LNCaP clone FGC (cell line): ENCODE measurements at places on chromosomes 13 and 19.
A peak's percentile ranks its signal among the peaks of the same experiment; 100 is the strongest.

DNA sequence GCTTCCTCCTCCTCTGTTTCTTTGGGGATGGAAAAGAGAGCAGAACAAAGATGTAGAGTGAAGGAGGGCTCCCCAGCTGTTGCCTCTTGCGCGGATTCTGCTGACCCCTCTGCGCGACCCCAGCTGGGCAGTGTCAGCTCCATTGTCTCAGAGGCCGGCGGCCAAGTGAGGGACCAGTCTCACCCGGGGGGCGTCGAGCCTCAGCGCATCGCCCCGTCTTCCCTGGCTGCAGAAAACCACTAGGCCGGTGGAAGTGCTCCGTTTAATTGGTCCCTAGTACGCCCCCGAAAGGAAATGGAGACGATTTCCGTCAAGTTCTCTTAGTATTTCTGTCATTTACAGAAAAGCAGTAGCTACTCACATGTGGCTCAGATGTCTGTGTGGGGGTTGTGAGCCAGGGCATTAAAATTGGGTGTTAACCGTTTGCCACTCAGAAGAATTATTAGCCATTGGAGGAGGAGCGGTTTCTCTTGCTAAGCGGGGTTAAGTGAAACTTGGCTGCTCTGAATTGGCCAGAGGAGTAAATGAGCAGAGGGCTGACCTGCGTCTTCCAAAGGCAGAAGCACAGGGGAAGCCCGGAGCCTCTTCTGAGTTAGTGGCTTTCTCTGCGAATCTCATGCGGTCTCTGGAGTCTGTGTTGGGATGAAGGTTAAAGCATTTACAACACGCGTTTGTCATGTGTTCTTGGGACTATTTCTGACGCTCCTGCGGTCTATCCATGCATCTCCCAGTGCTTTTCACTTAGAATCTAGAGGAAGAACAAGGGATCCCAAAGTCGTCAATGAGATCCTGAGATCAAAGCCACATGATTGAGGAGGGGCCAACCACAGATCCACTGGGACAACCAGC is 132.8 kb upstream of the MYO16 start:
- DNase-seq, result no peak

DNA sequence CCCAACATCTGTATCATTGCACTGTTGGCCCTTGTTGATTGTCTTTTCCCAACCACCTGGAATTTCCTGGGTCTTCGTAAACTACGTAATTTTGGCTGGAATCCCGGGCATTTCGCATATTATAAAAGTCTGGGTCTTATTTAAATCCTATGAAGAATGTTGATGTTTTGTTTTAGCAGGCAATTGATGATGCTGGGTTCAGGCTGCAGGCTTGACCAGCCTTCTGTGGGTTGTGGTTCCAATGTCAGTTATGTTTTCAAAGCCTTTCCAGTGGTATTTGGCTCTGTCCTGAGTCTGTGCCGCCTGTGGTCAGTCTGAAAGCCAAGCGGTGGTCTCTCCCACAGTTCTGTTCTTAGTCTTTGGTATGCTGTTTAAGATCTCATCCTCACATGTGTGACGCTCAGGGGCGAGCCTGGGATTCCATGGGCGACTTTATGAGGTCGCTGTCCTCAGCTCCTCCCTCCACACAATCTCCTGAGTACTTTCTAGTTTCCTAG is 12.4 kb downstream of the SLC35E1 start:
- no peak for DNase-seq

DNA sequence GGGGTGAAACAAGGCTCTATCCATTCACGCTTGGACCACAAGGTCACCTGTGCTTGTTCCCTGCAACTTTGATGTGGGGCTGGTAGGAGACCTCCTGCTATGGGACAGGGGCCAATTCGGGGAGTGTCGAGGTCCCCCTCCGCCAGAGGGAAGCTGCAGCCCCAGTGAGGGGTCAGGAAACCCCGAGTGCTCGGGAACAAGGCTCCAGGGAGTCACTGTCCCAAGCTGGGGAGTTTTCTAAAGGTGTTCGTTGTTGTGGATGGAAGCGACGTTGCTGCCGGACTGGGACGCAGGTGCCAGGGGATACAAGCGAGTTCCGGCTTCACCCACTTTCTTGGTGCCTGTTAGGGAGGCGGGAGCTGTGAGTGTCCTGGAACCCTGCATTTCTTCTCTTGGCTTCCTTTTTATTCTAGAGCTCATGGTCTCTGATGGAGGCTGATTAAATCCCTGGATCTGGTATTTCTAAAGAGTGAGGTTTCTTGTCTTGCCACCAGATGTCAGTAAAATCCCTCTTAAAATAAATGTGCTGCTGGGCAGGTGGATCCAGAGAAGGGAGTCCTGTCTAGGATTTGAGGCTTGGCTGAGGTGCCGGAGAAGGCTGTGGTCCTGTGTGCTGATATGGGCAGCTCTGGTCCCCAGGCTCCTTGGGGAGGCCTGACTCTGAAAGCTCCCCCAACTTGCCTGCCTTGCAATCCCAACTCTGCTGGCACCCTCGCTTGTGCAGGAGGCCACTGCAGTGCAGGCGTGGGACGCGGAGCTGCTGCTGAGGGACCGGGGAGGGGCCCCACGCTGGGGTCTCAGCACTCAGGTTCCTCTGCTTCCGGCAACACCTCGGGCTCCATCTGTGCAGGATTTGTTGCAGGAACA is 153.9 kb downstream of the TEX29 start:
- peak; percentile 11 for DNase-seq

DNA sequence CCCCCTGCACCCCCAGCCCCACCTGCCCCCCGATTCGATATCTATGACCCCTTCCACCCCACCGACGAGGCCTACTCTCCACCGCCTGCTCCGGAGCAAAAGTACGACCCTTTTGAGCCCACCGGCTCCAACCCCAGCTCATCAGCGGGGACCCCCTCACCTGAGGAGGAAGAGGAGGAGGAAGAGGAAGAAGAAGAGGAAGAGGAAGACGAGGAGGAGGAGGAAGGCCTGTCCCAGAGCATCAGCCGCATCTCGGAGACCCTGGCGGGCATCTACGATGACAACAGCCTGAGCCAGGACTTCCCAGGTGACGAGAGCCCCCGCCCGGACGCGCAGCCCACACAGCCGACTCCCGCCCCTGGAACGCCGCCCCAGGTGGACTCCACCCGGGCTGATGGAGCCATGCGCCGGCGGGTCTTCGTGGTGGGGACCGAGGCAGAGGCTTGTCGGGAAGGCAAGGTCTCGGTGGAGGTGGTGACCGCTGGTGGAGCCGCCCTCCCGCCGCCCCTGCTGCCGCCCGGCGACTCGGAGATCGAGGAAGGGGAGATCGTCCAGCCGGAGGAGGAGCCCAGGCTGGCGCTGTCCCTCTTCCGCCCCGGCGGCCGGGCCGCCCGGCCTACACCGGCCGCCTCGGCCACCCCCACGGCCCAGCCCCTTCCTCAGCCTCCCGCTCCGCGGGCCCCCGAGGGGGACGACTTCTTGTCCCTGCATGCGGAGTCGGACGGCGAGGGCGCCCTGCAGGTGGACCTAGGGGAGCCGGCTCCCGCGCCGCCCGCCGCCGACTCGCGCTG is 9.2 kb downstream of the SCAF1 start:
- no peak for DNase-seq

GRCh38 chr13:98838776-98839175 is 86.3 kb upstream of the SLC15A1 start:
- no peak for DNase-seq

GRCh38 chr19:38718747-38719543 is 25.3 kb downstream of the CAPN12 start:
- no peak for DNase-seq

GRCh38 chr19:7879836-7880235 is 5.6 kb upstream of the PRR36 start:
- DNase-seq, result no peak

DNA sequence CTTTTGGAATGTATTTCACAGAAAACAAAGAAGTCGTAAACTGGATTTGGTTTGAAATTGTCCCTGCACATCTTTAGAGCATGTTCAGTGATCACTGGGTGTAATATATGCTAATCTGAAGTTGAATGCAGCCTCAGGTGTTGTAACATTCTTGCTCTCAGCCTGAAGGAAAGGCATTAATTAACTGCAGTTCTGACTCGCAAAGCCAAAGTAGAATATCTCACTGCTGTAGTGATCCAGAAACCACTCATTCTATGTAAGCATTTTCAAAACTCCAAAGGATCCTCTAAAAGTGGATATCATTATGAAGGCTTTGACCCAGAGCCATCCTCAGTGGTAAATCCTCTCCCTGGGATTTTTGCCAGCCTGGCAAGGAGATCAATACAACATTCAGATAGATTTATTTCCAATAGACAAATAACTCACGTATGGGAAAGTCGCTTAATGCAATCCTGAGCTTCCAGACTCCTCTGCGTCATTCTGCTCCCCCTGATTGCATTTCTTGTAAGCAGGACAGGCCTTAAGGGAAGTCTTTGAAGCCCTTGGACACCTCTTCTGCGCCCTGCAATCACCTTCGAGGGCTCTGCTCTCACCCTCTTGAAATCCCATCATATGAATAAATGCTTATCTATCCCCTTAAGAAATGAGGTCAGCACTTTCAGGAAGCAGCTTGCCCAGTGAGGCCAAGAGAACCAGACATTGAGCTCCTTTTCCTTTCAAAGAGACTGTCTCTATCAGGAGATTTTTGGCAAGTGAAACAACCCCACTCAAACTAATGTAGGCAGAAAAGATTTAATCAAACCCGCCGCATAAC is 301.7 kb upstream of the NBEA start:
- DNase-seq, result no peak

- no peak for DNase-seq
These were observed 54.3 kb downstream of the GGACT start for GRCh38 chr13:100534147-100534843.

GRCh38 chr19:2034729-2035589 is 16.1 kb downstream of the MKNK2 start:
- DNase-seq, result no peak

GRCh38 chr13:18948664-18949488 is 232.7 kb downstream of the TUBA3C start:
- no peak for DNase-seq

DNA sequence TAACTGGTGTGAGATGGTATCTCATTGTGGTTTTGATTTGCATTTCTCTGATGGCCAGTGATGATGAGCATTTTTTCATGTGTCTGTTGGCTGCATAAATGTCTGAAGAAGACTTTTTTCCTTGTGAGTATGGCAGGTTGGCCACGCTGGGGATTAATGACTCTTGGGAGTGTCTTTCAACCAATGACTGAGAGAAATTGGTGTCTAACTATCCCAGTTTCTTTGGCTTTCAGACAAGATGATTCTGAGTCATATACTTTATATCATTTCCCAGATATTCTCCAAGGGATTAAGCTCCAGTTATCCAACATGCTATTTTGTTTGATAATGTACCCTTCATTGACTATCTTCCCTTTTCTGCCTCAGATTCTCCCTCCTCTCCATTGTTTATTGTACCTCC is 35.5 kb upstream of the CSNK1A1L start:
- no peak for DNase-seq

DNA sequence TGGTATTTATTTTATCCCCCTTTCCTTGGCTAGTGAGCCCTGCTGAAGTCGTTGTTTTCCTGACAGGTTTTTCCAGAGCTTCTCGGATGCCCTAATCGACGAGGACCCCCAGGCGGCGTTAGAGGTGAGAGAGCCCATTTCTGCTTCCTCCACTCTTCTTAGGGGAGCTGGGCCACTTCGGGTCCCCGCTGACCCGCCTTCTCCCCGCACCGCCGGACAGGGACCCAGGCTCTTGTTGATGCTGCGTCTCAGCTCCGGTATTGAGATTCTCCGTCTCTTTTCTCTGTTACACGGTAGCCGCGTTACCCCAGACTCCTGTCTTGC is 306 bp downstream of the SUGT1 start:
- no peak for DNase-seq

GRCh38 chr19:48171710-48172109 is 1.2 kb downstream of the ZSWIM9 start:
- DNase-seq, result no peak

GRCh38 chr19:35138305-35138892 is at the start of gene FXYD1:
FXYD1 (plus strand) TSS chr19:35138824; CDS start chr19:35140080, 1,256 bp downstream.
- no peak for DNase-seq

DNA sequence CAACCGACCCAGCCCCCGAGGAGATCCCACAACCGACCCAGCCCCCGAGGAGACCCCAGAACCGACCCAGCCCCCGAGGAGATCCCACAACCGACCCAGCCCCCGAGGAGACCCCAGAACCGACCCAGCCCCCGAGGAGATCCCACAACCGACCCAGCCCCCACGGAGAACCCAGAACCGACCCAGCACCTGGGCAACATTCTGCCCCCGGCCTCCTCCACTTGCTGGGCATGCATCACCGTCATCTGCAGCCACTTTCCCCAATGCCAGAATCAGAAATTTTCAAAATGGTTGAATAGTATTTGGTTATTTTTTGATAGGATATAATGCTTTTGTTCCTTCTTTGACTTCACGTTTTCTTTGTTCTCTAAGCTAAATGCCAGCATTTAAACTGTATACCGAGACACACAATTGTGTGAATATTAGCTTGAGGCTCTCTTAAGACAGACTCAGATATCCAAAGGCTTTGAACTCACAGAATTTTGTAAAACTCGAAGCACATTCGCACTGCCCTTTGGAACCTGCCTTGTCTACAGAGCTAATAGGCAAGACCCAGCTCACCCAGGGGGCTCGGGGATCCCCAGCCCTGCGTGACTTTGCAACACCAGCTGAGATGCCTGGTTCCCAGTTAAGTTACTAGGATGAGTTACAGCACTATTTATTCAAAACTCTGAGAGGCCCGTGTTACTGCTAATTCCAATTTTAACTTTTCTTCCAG is 15.5 kb upstream of the RASA3 start:
- no peak for DNase-seq

GRCh38 chr19:17623224-17623935 is 64.8 kb downstream of the UNC13A start:
- no peak for DNase-seq

- no peak for DNase-seq
These were observed 6.6 kb upstream of the TPTE2 start for GRCh38 chr13:19567820-19568534.

- DNase-seq, result no peak
These were observed 193.9 kb downstream of the RBM26 start for GRCh38 chr13:79212064-79212619.

DNA sequence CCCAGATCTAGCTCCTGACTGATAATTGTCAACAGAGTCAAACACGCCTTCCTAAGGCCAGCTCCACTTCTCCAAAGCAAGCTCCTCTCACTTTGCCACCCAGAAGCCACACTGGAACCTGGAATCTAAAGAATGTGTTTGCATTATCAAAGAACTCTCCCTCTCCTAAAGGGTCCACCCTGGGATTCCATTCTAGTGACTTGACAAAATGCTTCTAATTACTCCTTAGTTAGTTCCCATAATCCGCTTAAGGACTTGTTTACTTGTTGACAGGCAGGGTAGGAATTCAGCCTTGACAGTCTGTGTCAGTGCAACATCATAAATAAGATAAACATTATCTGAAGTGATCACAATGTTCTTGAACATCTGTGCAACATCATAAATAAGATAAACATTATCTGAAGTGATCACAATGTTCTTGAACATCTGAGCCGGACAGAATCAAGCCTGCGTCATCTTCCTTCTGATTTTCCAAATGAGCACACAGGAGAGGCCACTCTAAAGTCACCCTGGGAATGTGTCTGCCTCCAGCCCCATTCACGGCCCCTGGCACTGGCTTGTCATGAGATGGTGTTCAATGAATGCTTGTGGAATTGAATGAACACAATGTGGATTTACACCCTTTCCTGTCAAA is 512.1 kb downstream of the IRS2 start:
- DNase-seq, result no peak
